ENCODE measurements at places on chromosomes 3 and 15.
A peak's percentile ranks its signal among the peaks of the same experiment; 100 is the strongest.

- no peak for DNase-seq
These were observed 816.3 kb upstream of the SEMA6D start for GRCh38 chr15:46901001-46901400.

GRCh38 chr3:94615275-94616065 is 552.6 kb downstream of the NSUN3 start:
- no peak for DNase-seq

DNA sequence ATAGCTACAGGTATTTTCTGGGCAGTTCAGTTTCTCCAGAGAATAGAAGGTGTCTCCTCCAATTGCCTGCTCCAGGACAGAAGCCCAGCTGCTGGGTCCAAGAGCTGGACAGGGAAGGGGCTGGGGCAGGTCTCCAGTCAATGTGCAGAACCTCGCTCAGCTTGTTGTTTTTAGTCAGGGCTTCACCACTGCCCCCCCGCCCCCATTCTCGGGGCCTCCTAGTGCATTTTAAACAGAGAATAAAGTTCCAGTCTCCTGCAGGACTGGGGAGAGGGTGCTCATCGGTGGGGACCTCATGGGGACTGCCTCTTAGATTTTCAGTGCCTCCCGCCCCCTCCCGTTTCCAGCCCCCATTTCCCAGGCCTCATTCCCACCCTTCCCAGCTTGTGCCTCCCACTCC is 216.6 kb downstream of the XXYLT1 start:
- no peak for DNase-seq

GRCh38 chr15:74825866-74826265 is 561 bp upstream of the CPLX3 start:
- DNase-seq: no peak

DNA sequence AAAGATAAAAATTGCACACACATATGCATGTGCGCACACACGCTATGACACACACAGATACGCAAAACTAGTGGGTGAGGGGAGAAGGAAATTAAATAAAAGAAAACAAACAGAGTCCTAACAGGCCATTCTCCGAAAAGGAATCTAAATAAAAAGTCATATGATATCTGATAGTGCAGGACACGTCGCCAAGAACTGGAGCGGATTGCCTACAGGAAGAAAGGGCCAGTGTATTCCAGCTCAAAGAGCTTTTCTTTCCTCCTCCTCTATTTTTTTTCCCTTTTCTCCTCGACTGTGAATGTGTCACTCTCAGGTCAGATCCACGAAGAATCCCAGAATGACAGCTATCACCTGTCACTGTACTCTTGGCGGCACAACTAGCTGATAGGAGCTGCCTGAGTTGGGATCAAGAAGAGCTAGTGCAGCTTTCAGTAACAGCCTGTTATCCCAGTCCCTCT is 157.8 kb downstream of the TIGIT start:
- DNase-seq: peak; percentile 47

GRCh38 chr3:123636431-123636841 is 51.6 kb upstream of the HACD2 start:
- no peak for DNase-seq

DNA sequence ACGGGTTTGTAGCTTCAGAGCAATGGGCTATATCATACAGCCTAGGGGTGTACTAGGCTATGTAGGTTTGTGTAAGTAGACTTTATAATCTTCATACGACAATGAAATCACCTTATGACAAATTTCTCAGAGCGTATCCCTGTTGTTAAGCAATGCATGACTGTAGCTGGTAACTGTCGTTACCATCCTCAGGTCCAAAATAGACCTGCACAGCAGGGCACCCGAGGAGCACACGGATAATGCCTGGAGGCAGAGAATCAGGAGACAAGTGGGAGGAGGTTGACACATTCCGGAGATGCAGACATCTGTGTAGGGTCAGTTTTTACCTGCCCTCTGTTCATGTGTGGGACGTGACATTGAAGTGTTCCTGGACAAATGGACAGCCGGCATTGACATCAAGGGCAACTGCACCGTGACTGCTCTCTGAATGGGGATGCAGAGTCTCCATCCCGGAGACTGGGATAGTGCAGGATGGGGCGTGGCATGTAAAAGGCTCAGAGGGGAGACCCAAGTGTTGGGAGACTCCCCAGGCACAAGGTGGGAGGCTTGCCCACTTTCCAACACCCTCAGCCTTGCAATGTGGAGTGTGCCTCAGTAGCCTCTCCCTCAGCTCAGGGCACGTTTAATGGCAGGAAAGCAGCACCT is 45.9 kb upstream of the PGPEP1L start:
- no peak for DNase-seq

GRCh38 chr3:54591157-54591556 is 336.7 kb downstream of the LRTM1 start:
- no peak for DNase-seq

GRCh38 chr3:16743276-16743675 is 138.1 kb upstream of the DAZL start:
- no peak for DNase-seq

- DNase-seq: no peak
These were observed 208.4 kb upstream of the TRIM42 start for GRCh38 chr3:140469491-140469890.

DNA sequence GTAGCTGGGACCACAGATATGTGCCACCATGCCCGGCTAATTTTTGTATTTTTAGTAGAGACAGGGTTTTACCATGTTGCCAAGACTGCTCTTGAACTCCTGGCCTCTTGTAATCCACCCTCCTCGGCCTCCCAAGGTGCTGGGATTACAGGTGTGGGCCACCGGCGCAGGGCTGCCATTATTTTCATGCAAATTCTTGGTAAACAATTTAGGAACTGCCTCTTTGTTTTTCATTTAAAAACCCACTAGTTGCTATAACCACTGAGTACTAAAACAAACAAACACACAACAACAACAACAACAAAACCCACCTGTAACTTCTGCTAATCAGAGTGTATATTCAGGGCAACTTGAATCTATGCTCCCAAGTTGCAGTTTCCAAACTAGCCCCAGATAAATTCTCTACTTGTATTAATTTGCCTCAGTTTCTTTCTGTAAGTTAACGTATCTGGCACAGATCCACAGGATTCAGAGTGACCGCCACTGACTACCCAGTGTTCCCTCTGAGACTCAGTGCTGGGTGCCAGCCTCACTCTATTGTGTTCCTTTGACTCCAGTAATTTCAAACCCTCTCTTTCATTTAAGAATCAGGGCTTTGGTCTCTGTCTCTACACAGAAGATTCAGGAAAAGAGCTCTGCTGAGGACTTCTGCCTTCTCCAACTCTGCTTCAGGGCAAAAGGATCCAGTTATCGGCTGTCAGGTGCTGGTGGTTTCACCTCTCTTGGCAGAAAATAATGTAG is 18.6 kb upstream of the ZNF710 start:
- no peak for DNase-seq

- DNase-seq: no peak
These were observed 634.6 kb downstream of the IGSF11 start for GRCh38 chr3:118400086-118400485.

- no peak for DNase-seq
These were observed 121.5 kb upstream of the ABHD17C start for GRCh38 chr15:80573606-80574005.

Data from left lobe of liver (tissue), 2 donors.